ENCODE measurements at places on chromosomes 12 and 14.

GRCh38 chr12:78799649-78800048, 64.9 kb upstream of the SYT1 start:
- no peak for DNase-seq

DNA sequence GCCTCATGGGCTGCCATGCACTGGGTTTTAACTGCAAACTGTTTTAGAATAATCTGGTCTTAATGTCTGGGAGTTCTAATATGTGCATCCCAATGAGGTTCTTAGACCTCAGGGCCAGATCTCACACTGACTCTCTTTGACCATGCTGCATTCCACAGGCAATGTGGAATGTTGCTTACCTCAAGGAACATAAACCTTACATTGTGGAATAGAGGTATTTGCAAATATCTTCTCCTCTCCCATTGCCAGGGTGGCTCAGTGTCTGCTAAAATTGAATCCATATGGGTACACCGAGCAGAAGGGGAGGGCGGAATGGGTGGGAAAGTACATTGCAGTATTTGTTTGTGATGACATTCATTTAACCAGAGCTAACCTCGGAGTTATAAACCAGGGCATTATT, 78.6 kb downstream of the CHST11 start:
- no peak for DNase-seq

GRCh38 chr14:51298895-51299294, 58.8 kb downstream of the TMX1 start:
- no peak for DNase-seq

DNA sequence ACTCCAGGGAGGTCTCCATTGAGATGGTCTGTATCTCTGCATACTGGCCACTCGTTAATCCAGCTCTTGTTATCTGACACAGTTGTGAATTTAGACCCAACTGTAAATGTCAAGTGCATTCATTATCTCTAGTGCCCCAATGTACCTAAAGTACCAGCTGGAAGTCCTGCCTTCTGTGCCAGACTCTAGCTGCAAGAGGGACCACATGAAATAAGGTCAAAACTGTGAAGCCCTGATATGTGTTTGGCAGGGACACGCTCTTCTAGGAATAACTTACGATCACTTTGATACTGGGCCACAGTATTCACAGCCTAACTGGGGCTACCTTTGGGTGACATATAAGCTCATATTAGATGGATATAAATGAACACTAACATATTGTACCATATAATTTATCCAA, 268.5 kb downstream of the LRIG3 start:
- DNase-seq: no peak

DNA sequence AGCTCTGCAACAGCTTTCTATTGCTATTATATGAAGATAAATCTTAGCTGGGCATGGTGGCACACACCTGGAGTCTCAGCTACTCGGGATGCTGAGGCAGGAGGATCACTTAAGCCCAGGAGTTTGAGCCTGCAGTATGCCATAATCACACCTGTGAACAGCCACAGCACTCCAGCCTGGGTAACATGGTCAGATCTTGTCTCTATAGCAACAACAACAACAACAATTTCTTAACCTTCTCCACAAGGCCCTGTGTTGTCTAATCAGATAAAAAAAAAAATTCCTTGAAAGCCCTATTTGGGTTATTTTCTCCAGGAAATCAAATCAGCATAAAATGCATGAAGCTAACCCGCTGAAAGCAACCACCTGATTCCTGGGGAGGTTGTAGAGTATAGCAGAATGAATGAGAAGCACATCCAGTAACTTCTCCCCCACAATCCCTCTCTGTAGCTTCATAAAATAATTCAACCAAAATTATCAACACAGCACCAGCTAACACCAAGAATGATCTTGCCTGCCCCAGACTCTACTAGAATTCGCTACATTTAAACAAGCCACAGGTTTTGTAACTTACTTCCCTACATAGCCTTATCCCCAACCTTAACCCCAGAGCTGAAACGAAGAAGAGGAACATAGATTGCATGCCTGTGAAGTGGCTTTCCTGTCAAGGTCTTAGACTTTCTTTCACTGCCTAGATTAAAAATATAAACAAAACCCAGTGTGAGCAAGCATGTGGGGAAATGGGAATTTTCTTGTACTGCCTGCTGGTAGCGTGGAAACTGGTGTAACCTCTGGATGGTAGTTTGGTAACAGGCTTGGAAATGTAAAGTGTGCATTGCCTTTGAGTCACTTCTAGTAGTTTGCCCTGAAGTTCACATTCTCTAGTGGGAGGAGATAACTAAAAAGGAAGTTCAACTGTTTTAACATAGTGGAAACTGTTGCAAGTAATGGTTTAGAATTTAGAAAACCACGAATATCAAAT, 6.0 kb upstream of the STK38L start:
- peak; percentile 84 for DNase-seq

DNA sequence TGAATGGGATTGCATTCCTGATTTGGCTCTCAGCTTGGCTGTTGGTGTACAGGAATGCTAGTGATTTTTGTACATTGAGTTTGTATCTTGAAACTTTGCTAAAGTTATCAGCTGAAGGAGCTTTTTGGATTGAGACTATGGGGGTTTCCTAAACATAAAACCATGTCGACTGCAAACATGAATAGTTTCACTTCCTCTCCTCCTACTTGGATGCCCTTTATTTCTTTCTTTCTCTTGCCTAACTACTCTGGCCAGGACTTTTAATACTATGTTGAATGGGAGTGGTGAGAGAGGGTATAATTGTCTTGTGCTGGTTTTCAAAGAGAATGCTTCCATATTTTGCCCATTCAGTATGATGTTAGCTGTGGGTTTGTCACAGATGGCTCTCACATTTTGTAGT, 141.5 kb downstream of the CEP83 start:
- DNase-seq: peak; percentile 75

DNA sequence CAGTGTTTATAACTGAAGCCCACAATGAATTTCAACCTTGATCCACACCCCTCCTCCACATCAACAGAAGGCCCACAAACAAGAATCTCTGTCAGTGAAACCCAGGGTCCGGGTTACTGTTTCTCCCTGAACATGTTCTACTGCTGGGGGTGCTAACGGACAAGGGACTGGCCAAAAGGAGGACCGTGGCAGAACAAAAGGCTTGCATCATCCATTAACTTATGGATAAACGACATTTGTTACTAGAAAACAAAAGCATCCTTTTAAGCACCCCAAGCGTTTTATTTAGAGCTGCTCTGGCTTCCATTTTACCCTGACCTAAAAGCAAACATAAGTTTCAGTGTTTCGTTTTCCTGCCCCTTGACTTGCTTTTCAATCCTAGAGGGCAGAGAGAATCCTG, 32.2 kb downstream of the BRAP start:
- no peak for DNase-seq

- DNase-seq: no peak
These were observed 65.8 kb upstream of the DACT1 start for GRCh38 chr14:58571769-58572472.

- DNase-seq: peak; percentile 85
These were observed 217.4 kb downstream of the SLC41A2 start for GRCh38 chr12:104740668-104741067.

GRCh38 chr12:12439636-12440035, 82.8 kb downstream of the BORCS5 start:
- no peak for DNase-seq

- DNase-seq: no peak
These were observed 1.8 kb downstream of the OAS1 start for GRCh38 chr12:112908548-112908947.
